ENCODE measurements at places on chromosomes 7 and 10. TPM values are rescaled to one million over a fixed set of nuclear protein-coding genes. Genes with fewer than 3 reads are reported as not detected.

ARMC3 gene
- polyA plus RNA-seq = not detected

ARID5B gene
- polyA plus RNA-seq = 21.1 TPM

DNA sequence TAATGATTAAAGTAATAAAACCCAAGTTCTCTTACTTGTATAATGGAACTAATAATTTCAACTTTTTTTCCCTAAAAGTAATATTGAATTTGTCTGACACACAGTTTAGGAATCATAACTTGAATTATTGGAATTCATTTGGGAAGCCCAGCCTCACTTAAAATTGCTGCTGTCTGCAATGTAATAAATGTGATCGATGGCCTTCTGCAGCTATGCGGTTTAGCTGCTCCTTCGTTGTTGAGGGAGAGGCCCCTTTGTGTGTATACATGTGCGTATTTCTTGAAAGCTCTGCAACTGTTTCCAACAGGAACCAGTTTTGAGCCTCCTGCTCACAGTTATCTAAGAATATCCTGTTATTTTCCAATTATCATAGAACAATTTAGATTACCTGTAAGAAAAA, 152.5 kb downstream of the AKR1D1 start:
- DNase-seq = no peak

INA gene
- polyA plus RNA-seq = 0.22 TPM

DNA sequence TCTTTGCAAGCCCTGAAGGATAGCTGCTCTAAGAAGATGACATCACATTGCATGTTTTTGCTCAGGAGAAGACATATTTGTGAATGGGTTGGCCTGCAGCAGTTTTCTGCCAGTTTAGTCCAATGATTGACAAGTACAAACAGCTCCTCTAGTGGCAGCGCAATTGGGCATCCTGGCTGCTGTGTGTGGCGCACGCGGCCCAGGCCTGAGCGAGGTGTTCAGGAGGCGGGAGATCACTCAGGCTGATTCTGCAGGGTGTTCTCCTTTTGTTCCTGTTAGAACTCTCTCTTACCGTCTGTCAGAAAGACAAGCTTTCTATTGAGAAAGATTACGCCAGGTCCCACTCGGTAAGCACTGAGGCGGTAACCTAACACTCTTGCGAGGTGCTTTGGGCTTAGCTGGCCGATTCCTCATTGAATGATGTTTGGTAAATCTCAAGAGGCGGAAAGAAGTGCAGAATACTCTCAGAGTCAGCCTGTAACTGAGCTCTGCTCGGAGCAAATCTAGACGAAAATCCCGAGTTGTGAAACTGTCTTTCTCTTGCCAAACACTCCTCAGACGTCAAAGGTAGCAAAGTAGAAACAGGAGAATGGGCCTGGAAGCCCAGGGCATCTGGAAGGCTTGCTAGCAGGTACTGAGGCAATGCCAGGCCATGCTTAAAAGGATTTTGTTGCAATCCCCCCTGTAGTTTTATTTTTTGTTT, 219.2 kb upstream of the BMPER start:
- no peak for DNase-seq

GRCh38 chr10:11673346-11674280, 62.2 kb upstream of the USP6NL start:
- DNase-seq = no peak

NUDT13 gene
- polyA plus RNA-seq = 4.4 TPM

DNA sequence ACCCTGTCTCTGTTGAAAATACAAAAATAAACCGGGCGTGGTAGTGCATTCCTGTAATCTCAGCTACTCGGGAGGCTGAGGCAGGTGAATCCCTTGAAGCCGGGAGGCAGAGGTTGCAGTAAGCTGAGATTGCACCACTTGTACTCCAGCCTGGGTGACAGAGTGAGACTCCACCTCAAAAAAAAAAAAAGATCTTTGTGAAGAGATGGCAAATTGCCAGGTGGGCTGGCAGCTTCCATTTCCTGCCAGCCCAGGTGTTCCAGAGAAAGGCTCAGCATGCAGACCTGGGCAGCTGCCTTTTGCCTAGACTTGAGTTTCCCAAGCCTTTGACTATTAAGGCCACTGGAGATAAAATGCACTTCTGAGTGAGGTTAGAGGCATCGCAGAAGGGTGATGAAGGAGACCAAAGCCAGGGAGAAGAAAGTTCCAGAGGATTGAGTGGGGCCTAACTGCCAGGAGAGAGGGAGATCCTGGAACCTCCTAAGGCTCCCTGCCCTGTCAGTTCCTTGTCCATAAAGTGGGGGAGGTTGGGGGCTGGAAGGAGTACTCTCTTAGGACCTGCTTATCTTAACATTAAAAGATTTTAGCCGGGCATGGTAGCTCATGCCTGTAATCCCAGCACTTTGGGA, 10.0 kb upstream of the DDIT4 start:
- DNase-seq = no peak

TLX1 gene
- not detected for polyA plus RNA-seq

- DNase-seq = no peak
Measured at GRCh38 chr7:140616328-140616727, 24.3 kb downstream of the DENND2A start.

C10orf105 gene
- 0.50 TPM for polyA plus RNA-seq

DNA sequence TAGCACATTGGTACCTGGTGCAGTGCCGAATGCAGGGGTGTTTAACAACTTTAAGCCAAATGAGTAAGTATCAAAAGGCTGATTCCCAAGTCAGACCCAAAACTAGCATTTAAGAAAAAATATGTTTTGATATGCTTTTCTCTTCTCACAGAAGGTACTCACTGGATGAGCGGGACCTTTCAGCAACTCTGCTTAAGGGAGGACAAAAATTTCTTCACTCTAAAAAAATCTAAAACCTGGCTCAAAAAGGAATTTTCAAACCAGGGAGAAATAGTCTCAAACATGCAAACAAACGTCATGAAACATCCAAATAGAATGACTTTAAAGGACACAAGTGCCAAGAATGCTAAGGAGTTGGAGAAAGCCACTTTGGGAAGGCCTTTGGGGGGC, 962.1 kb downstream of the KCNMA1 start:
- DNase-seq = no peak

- DNase-seq = no peak
Measured at GRCh38 chr7:55502858-55503440, 69.4 kb downstream of the VOPP1 start.

DNA sequence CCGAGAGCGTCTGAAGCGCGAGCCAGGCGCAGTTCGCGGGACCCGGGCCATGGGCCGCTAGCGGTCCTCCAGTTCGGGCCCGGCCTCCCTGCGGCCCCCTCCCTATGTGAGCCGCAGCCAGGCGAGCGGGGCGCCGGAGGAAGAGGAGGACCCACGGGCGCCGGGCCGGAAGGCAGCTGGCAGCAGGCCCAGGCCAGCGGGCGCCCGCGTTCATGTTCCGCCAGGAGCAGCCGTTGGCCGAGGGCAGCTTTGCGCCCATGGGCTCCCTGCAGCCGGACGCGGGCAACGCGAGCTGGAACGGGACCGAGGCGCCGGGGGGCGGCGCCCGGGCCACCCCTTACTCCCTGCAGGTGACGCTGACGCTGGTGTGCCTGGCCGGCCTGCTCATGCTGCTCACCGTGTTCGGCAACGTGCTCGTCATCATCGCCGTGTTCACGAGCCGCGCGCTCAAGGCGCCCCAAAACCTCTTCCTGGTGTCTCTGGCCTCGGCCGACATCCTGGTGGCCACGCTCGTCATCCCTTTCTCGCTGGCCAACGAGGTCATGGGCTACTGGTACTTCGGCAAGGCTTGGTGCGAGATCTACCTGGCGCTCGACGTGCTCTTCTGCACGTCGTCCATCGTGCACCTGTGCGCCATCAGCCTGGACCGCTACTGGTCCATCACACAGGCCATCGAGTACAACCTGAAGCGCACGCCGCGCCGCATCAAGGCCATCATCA, 1.1 kb downstream of the ADRA2A start:
- DNase-seq = no peak

GRCh38 chr10:120732643-120733313, 118.4 kb upstream of the WDR11 start:
- DNase-seq = no peak

WNT8B gene
- 0.09 TPM for polyA plus RNA-seq

GRCh38 chr10:96606216-96606615, 19.4 kb upstream of the TM9SF3 start:
- no peak for DNase-seq

GRCh38 chr7:146805082-146805481, 688.5 kb downstream of the CNTNAP2 start:
- no peak for DNase-seq

- no peak for DNase-seq
Measured at GRCh38 chr10:60473557-60473956, 83.9 kb upstream of the ANK3 start.

ITIH5 gene
- 42.2 TPM for polyA plus RNA-seq

IL2RA gene
- not detected for polyA plus RNA-seq

CDK14 gene
- polyA plus RNA-seq = 19.5 TPM

DNA sequence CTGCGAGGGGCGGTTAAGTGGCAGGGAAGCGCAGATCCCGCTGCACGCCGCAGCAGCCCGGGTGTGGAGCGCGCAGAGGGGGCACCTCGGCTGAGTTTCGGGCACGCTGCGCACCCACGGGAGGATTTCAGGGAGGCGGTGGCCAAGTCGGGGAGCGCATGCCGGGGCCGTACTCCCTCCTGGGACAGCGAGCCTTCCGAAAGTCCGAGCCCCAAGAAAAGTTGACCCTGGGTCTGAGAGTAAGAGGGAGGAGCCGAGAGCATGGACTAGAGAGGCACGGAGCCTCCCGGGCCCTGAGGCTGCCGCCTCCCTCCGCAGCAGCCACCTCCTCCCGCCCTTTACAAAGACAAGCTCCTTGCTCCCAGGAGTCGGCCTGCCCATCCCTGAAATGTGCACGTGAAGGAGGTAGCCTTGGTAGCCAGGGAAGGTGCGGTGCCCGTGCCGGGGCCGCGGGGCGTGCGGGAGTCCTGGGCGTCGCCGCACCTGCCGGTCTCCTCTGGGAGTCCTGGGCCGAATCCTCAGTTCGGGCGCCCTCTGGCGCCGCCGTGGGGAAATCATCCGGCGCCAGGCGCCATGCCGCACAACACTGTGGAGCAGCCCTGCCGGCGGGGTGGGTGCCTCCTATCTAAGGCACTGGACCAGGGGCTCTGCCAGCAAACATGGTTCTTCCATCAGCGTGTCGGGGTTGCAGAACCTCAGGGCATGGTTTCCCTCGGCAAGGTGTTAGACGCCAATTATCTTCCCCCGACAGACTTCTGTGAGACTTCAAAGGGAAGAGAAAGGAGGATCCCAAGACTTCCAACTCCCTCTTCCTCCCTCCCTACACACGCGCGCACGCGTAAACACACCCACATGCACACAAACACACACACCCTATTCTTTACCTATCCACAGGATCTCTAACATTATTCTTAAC, 104.0 kb downstream of the TRIL start:
- peak; percentile 89 for DNase-seq

DNA sequence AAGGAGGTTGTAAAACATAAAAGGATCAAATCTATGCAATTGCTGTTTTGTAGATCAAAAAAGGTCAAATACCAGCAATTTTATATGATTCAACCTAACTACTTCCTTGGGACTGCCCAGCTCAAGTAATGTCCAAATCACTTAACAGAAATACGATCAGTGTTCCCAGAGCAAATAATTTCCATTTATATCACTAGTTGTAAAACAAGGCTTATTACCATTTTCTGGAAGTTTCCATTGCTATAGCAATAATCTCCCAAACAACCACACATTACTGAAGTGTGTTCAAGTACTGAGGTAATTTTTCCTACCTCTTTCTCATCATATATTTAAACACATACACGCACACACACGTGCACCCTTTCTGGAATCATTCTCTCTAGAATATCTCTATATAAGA, 123.3 kb downstream of the NRCAM start:
- DNase-seq = no peak

MAGI2 gene
- polyA plus RNA-seq = 4.2 TPM

DNA sequence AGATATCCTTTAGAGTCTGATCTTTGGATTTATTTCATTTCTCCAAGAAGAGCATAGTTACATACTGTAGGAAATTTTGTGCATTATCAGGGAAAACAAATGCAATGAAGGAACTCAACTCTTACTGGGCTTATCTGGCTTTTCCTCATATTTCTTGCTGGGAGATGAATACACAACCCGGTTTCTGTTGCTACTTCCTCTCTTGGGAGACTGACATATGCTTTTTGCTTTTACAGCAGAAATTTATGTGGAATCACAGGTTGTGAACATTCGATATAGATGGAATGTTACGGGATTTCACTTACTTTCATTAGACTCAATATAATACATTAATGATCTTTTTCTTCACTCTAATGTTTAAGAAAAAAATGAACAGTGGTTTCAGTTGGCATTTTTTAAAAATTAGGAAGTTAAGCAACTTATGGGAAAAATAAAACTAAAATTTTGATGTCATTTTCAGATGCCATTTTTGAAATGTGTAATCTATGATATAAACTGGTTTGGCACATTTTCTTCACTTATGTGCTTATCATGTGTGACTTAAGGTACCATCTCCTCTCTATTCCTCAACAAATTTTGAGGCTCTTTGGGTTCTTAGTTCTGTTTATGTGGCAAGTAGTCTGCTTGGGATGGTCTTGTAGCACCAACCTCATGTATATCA, 7.1 kb downstream of the SND1 start:
- DNase-seq = no peak

- DNase-seq = no peak
Measured at GRCh38 chr10:110460111-110460809, 37.4 kb upstream of the DUSP5 start.

DNA sequence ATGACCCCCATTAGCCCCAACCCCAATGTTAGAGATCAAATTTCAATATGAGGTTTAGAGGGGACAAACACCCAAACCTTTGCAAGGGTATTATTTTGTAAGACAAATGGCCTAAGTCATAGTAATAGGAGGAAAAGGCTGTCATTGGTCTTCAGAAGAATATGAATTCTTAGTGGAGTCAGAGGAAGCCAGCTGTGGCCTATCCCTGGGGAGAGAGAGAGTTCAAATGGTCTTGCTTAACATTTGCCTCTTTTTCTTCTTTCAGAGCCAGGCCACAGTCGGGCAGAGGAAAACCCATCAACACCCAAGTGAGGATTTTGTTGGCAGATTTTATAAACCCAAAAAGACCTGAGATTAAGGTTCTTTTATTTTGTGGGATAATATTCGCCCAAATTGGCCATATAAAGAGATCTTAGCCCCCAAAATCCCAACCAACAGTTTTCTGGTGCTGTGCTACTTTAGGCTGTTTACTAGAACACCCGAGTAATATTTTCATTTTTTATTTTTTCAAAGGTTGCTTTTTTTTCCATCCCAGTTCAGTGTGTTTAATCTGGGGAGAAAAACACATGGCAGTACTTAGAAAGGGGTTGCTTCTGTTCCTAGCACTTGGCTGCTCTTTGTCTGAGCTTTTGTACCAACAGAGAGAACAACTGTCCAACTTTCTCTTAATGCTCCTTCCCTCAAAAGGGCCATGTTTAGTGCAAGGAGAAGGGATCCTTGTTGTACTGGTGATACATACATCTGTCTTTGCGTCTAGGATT, 26.8 kb upstream of the ARMC3 start:
- DNase-seq = no peak

- no peak for DNase-seq
Measured at GRCh38 chr7:55308186-55308929, 56.8 kb upstream of the LANCL2 start.

MMP21 gene
- 0.27 TPM for polyA plus RNA-seq

OR2A1 gene
- 0.19 TPM for polyA plus RNA-seq

GRCh38 chr10:132464256-132465192, 67.5 kb downstream of the PWWP2B start:
- peak; percentile 87 for DNase-seq

PHKG1 gene
- 55.4 TPM for polyA plus RNA-seq

Data from hindlimb muscle (tissue), 1 donor.